Activated CD4-positive, alpha-beta T cell treated with anti-CD3 and anti-CD28 coated beads for 4 hours (primary cell): ENCODE measurements at places on chromosomes 7 and 10.
A peak's percentile ranks its signal among the peaks of the same experiment; 100 is the strongest.

DNA sequence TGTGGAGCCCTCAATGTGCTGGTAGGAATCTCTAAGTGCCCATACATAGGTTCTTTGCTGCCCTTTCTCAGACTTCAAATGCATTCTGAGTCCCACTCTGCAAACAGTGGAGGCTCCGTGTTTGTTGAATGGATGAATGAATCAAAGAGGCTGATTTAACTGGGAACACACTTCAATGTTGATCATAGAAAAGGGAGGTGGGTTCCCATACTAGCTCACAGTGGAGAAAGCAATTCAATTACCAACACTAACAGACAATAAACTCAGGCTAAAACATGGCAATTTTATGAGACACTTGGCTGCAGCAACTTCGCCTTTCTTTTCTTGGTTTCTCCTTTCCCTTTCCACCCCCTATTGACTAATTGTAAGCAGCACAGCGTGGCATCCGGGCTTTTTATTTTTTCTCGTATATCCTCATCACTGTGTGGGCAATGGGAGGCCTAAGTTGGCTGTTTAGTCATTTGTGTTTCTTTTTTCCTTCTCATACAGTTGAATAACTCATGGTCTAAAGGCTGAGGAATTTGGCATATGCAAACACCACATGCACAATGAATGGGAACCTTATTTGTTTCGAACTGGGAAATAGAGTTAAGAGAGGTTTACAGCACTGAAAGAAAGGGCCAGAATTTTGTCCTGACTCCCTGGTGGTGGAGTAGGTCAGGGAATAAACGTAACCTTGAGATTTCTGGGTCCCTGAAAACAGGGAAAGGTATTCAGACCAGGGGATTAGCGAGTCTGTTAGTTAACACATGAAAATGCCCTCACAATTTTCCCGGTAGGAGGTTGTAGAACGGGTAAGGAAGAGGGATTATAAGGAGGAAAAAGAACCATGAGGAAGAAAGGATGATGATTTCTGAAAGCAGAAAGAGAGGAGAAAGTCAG, 858.5 kb downstream of the KCNMA1 start:
- DNase-seq = no peak

DNA sequence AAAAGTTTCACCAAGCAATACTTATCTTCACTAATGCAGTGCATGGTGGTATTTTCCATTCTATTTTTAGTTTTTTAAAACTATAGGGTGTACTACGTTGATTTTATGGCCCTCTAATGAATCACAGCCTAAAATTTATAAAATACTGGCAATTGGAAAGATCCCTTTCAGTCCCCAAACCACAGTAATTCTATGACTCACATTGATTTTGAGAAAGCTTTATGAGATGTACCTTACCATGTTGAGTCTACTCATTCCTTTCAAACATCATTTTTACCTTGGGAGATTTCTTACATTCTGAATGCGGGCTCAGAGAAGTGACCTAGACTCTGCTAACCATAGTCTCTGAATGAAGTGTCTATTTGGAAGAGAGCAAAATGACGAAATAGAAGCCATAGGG, 141.6 kb downstream of the GPR85 start:
- no peak for DNase-seq

DNA sequence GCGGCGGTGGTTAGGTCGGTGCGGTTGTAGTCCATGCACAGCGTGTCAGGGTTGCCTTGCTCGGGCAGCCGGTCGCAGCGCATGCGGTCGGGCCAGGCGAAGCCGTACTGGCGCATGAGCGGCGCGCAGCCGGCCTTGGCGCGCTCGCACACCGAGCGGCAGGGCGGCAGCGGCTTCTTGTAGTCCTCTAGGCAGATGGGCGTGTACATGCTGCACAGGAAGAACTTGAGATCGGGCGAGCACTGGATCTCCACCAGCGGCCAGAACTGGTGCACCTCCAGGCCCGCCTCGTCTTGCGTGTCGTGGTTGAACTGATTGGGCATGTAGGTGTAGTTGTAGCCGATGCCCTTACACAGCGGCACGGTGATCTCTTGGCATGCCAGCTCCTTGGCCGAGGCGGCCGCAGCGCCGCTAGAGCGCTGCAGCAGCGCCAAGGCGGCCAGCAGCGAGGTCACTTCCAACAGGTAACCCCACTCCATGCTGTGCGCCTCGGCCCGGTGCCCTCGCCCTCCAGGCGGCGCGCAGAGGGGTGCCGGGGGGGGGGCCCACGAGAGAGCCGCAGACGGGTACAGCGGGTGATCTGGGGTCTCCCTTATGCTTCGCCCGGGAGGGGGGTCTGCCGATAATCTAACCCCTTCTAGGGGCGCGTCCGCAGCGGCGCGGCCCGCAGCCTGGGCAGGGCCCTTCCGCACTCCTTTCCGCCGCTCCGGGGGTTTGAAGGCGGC, 983 bp downstream of the FZD8 start:
- peak; percentile 32 for DNase-seq

- no peak for DNase-seq
Measured at GRCh38 chr10:108789919-108790318, 1133.4 kb downstream of the XPNPEP1 start.

DNA sequence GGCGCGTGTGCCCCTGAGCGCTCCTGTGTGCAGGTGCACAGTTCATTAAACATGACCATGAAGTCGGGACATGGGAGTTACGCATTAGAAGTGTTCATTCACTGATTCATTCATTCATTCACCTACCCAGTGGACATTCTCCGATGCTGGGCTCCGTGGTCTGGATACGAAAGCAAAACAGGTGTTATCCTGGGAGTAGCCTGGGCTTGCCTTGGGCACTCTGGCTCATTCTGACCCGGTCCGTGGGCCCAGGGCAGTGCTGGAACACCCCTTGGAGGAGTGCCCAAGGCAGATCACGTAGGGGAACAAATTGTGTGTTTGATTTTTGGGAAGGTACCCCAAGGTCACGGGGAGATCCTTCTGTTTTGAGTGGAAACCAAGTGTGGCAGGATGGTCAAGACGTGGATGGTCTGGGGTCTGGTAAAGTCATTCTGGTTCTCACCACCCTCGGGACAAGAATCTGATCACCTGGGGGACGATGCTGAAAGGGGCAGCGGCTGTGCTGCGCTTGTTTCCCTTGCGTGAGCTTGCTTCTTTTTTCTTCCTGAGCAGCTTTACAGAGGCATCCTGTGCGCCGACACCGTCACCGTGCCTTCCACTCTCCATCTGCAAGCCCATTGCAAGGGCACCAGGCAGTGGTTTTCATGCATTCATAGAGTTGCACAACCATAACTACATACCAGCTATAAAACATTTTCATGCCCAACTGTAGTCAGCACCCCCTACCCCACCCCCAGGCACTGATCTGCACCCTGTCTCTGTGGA, 10.1 kb downstream of the ELFN1 start:
- DNase-seq = no peak

DNA sequence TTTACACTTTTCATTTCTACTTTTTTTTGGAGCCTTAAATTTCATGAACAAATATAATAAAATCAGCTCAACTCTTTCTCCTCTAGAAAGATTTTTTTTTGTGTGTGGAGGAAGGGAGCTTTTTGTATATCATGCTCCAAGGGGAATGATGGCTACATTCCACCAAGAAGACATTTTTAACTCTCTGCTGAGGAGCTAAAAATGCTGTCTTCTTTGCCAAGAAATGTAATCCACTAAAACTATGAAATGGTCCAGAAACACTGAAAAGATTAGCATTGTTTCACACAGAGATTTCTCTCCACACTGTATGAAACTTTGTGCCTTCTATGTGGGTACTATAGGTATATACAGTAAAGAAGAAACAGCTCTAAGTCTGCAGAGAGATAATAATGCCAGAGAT, 74.1 kb upstream of the ANK3 start:
- DNase-seq = no peak

DNA sequence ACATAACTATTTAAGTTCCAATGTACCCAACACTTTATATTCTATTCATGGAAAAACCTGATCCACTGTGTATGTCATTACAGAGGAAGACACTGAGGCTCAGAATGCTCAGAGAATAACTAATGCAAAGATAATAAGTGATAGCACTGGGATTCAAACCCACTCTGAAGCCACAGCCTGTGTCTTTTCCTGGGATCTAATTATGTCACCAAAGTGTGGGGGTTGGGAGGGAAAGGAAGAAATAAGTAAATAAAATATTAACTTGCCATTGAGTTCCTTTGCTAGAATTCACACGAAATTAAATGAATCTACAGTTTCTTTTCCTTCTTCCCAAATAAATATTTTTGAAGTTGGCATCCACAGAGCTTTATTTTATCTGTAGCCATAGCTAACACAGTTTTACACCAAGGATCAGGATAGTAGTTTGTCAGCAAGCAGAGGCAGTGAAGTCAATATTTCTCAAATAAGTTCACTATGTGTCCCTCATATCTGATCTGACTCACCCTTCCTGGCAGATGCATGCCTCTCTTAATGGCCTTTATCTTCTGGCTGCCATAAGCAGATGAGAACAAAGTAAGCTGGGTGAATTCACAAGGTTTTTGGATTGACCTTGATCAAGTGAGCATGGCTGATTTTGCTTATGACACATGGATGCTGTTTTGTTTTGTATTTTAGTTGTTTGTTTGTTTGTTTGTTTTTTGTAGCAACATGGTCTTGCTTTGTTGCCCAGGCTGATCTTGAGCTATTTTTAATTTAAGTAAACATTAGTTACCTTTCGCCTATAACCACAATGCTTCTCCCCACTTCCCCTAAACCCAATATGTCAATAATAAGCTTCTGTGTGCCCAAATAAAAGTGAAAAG, 6.3 kb downstream of the RAPGEF5 start:
- DNase-seq = no peak

DNA sequence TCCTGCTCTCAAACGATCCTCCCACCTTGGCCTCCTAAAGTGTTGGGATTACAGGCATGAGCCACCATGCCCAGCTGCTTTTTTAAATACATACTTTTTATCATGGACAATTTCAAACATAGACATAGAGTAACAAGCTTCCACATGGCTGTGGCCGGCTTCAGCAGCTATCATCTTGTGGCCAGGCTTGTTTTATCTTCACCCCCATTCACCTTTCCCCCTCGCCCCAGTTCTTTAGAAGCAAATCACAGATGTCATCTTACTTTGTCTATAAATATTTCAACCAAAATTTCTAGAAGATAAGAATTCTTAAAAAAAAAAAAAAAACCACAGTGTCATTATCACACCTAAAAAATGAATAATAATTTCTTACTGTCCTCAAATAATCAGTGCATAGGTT, 5.9 kb downstream of the FOXK1 start:
- DNase-seq = no peak

DNA sequence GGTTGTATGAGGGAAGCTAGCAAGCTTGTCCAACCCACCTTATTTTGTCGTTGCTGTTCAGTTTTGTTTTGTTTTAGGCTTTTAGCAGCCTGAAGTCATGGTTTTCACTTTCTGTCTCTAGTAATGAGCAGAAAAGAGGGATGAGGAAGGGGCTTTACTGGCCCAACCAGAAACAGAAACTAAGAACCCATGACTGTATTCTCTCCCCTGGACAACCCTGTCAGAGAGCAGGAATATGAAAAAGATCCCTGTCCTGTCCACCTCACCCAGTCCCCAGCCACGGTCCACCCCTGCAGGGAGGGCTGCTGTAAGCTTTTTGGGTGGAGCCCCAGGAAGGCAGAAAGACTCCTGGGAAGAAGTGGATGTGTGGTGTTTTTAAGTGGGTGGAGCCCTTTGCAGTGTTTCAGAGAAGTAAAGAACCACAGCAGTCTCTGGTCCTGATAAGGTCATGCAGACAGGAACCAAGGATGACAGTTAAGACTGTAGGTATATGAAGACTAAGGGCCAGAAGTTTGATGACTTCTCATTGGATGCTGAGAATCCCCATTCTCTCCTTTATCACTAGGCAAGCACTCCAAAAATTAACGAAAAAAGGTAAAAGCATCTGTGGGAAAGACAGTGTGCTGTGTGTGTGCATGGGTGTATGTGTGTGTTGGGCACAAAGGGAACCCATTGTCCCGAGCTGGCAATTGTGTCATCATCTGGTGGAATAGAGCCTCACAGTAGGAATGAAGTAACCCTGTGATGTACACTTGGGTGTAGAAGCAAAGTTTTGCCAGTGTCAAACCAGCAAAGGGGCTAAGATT, 13.8 kb downstream of the MRPL32 start:
- DNase-seq = no peak

DNA sequence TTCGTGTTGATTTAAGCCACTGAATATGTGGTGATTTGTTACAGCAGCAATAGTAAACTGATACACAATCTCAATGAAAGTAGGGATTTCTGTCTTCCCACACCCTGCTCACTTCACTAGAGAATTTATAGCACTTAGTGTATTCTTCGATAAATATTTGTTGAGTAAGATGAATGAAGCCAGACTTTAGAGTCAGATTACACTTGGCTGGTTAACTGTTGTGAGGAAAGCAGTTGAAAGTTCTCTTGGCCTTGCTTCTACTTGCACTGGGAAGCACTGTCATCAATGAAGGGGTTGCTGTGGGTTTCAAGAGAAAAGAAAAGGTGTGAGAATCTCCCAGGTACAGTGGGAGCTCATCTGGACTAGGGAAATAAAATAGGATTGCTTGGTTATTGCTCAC, 82.1 kb upstream of the IGFBP3 start:
- DNase-seq = no peak

GRCh38 chr7:150431839-150432658, 18.4 kb upstream of the GIMAP8 start:
- no peak for DNase-seq

DNA sequence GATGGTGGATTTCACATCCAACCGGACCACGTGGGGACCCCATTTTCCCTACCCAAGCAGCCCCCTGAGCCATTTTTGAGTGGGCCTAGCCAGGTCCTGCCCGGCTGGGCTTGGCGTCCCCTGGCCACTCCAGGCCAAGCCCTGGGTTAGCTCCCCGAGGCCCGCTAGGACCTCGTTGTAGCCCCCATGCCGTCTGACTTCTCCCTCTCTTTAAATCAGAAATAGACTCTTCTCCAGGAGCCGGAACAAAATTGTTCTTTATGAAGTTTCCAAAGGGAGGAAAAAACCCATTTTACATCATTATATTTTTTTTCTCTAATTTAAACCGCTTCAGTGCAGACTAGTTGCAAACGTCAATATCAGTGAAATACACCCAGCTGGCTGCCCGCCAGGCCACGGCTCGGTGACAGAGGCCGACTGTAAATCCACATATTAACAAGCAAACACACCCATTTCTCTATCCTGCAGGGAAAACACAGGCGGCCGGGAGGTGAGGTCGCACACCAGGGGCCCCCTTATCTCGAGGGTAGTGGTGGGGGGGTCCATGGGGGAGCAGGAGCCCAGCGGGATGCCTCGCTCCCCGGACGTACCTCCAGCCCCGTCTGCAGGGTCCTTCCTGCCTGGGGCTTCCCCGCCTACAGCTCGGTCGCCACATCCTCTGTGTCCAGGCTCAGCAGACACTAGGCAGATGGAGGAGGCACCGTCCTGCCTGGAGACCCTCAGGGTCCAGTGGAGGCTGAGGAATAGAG, 72.7 kb downstream of the ELFN1 start:
- no peak for DNase-seq

- no peak for DNase-seq
Measured at GRCh38 chr10:92969151-92969550, 91.4 kb upstream of the CYP26C1 start.
